ENCODE measurements at places on chromosomes 11 and 22.
A peak's percentile ranks its signal among the peaks of the same experiment; 100 is the strongest.

DNA sequence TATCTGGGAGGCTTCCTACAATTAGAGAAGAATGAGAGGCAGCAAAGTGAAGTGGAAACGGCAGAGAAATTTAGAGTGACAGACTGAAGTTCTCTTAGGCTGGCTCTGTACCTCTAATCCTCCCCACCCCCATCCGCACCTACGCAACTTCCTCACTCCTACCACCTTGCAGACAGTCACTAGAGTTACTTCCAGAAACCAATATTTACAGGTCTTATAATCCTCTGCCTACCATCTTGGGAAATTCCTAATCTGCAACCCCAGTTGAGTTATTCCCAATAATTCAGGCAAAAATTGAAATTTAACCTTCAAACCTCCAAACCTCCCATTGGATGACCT is 71.7 kb downstream of the PAK1 start:
- DNase-seq: no peak

DNA sequence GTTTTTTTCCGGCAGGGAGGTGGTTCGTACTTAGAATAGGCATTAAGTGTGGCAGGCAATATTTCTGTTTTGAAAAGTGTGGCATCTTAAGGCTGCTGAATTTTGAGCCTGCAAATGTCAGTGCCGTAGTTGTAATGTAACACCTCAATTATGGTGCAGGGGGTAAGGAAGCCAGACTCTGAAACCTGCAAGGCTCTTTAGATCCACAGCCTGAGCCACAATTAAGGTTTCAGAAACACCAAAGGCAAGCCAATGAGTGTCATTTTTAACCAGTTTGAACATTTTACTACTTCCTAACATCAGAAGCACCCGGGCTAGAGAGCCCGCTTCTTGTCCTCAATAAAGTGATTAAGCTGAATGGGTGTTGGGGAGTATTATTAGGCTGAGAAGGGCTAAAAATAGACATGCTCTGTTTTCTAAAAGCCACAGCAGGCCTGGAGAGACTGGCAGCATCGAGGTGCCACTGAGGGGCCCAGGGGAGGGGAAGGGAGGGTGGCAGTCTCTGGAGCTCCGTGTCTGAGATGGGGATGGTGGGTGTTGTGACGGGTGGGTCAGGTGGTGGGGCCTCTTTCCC is 113.4 kb downstream of the ZBTB16 start:
- no peak for DNase-seq

DNA sequence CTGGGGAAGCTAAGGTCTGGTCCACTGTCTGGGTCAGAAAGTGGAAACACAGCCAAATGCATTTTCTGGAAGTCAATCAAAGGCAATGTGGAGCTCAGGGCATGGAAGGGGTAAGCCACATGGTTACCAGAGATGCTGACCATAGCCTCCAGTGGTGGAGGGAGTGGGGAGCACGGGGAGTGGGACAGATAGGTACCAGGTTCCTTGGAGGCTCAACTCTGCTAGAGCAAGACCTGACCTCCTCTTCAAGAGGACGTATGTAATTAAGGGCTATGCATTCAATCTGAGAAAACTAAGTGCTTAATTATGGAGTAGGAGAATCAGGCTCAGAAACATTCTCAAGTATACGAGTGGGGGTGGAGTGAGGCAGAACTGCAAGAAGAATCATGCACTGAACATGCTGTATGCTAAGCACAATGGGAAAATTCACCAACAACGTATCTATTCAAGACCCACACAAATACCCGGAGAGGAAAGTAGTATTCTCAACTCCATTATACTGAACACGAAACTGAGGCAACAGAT is 65.2 kb upstream of the PHOX2A start:
- DNase-seq: no peak

GRCh38 chr11:10298342-10298741 is 4.3 kb upstream of the SBF2 start:
- peak; percentile 89 for DNase-seq

DNA sequence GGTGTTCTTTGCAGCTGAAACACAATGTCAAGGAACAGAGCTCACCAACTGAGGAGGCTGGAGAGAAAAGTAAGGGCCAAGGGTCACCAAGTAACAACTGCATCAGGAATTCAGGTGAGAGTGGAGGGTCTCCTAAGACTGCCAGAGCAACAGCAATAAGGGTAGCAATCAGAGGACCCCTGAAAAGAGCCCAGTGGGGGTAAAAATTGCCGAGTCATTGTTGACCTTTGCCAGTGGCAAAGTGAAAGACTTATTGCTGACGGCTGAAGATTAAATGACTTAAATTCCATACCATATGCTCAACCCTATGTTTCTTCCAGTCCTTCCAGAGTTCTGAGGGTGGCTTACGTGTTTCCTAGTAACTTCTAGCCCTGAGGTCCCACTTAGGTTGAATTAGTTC is 51.9 kb upstream of the ARHGAP42 start:
- no peak for DNase-seq

DNA sequence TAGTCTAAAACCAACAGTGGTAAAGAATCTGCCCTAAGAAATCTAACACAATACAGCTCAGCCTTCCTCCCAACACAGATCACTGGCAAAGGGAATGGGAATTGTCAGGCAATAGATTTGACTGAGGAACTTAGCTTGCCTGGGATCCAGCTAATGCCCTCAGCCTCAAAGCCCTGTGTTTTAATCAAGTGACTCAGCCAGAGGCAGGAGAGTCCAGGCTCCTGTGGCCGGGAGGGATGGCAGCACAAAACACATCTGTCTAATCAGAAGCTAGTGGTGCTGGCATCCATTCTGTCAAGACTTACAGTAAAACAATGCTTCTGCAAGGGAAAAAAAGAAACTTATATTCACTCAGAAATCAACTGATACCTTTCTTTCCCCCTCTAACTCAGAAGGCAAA is 5.6 kb downstream of the SYTL2 start:
- DNase-seq: peak; percentile 45

DNA sequence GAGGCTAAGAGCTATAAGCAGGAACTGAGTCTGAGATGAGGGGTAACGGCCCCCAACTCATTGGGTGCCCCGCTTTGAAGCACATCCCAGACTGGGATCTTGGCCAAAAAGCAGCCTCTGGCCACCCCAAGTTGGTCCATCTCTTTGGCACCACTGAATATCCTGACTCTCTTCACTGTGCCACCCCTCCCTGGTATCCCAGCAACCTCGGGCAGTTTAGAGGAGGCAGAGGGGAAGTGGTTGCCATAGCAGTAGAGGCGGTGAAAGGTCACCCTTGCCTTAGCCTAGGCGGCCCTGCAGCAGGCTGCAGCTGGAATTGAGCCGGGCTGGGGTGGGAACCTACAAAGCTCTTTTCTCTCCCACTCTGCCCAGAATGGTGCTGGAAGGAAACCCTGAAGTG is 1.1 kb downstream of the PELI3 start:
- no peak for DNase-seq

DNA sequence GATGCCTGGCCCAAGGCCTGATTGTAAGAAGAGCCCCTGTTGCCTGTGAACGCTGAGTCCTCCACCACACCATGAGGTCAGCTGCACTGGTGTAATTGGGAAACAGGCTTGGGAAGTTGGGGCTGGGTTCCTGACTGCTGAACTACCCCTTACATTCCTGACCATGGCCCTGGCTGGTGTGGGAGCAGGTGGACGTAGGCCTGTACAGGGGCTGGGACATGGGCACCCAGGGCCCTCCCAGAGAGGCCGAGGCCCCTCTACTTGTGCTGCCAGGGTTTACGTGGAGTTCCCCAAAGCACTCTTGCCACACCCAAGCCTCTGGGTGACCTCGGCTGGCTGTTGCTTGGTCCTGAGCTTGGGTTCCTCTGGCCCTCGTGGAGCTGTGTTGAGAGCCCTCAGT is 5.4 kb downstream of the RELT start:
- DNase-seq: no peak

DNA sequence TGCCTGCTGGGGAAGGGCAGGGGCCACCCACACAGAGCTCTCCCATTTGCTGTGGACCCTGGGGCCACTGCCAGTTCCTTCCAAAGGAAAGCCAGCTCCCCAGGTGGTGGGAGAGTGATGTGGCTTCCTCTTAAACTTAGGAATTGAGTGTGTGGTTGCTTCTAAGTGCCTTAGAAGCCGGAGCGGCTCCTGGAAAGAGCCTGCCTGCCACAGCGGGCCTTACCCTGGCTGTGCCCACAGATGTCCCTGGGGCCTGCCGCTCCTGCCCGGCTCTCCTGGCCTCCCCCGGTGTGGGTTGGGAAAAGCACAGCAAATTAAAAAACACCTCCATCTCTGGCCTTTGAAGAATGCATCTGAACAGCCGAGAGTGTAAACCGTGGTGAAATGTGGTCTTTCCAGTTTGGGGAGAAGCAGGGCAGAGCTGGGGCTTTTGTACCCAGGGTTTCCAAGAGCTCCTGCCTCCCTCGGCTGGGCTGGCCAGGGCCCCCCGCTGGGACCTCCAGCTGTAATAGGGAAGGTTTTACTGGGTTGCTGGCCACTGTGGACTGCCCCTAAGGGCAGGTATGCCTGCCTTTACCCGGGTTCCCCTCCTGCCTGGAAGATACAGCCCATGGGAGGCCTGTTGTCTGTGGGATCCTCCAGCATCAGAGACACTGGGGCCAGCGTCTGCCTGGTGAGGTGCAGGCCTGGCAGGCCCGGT is 30.2 kb downstream of the LRP5 start:
- DNase-seq: no peak

GRCh38 chr22:19187716-19188563 is 9.4 kb upstream of the SLC25A1 start:
- DNase-seq: no peak

DNA sequence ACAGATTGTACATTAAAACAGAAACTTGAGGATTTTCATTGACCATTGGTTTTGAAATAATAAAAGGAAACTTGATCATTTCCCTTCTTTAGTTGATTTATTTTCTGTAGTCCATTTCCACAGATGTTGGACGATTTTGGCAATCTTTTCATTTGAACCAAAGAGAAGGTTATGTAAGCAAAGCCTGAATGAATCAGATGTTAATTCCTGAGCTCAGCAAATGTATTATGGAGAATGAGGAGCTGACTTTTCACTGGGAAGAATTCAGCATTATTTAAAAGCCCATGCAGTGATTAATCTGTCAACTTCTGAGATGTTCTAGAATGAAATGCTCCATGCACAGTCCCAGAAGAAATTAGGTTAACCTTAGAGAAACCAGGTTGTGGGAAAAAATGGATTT is 29.0 kb downstream of the ELMOD1 start:
- DNase-seq: no peak

DNA sequence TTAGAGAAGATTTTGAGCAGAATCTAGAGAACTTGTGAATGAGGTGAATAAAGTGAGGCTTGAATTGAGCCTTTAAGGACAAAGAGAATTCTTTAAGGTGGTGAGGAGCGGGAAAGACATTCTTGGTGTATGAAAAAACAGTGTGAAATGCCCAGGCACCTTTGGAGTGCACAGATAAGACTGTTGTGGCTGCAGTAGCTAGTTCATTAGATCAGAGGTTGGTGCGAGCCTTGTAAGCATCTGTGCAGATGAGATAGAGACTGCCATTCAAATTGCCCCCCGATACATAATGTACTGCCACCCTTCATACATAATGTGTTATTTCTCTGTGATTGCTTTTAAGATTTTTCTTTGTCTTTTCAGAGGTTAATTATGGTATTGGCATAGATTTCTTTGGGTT is 31.3 kb downstream of the ATXN10 start:
- DNase-seq: no peak

DNA sequence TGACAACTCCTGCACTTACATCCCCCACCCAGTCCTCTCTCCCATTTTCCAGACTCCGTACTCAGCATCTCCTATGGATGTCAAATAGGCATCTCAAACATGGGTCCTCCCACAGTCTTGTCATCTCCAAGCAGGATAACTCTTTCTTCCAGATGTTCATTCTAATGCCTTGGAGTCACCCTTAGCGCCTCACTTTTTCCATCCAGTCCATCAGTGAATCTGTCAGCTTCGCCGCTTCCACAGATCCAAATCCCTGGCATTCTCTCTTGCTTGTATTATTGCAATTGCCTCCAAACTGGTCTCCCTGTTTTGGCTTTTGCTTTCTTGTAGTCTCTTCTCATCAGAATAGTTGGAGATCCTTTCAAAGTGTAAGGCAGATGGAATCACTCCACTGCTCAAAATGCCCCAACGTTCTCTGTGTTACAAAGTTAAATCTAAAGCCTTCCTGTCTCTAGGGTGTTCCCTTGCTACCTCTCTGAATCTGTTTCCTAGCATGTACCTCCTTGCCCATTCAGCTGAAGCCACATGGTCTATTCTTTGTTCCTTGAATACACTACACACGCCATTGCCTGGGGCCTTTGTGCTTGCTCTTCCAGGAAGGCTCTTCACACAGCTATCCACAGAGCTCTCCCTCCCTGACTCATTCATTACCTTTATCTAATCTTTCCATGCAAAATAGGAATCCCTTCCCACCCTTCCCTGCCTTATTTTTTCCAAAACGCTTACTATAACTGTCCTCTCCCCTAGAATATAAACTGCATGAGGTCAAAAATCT is 64.8 kb downstream of the UBASH3B start:
- peak; percentile 44 for DNase-seq

- DNase-seq: no peak
These were observed 66.5 kb upstream of the LIN7C start for GRCh38 chr11:27573024-27573423.

GRCh38 chr22:47298017-47298785 is 535.8 kb downstream of the TBC1D22A start:
- DNase-seq: no peak

DNA sequence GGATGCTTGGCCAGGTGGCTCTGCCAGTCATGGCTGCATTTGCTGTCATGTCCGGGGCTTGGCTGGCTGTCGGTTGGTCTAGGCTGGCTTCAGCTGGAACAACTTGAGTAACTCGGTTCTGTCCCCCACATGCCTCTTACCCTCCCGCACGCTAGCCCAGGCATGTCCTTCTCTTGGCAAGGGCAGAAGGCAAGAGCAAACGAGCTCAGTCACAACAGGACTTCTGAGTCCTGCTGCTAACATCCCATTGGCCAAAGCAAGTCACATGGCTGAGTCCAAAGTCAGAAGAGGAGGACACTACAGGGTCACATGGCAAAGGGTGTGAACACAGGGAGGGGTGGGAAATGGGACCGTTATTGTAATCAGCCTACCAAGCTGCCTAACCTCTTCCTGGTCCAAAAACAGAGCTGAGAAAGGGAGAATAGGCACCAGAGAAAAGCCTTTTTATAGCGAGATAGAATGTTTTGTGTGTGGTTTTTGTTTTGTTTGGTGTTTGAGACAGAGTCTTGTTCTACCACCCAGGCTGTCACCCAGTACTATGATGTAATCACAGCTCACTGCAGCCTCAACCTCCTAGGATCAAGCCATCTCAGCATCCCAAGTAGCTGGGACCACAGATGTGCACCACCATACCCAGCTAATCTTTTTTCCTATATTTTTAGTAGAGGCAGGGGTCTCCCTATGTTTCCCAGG is 81.9 kb downstream of the MN1 start:
- peak; percentile 23 for DNase-seq

- no peak for DNase-seq
These were observed 21.3 kb upstream of the ELFN2 start for GRCh38 chr22:37448516-37449127.

GRCh38 chr11:112902361-112903011 is 58.7 kb upstream of the NCAM1 start:
- DNase-seq: no peak

DNA sequence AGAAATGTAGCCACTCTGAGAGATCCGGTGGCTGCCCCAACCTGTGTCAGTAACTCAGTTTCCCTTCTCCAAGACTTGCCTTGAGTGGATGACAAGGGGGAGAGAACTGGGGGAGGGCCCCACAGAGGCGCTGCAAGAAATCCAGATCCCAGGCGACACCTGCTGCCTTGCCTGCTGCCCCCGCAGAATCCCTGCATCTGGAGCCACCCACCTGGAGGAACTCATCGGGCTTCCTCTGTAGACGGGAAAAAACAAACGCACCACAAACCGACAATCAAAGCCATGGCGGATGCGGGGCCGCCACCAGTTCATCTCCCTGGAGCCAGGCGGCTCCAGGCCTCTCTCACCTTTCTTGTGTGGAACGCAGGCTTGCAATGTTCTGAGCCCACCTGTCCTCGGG is 40.2 kb downstream of the MACROD1 start:
- no peak for DNase-seq

GRCh38 chr22:26702906-26703830 is 45.8 kb downstream of the MIAT start:
- DNase-seq: peak; percentile 35
